Epithelial cell of esophagus (primary cell): ENCODE measurements at places on chromosomes 6 and 20.

DNA sequence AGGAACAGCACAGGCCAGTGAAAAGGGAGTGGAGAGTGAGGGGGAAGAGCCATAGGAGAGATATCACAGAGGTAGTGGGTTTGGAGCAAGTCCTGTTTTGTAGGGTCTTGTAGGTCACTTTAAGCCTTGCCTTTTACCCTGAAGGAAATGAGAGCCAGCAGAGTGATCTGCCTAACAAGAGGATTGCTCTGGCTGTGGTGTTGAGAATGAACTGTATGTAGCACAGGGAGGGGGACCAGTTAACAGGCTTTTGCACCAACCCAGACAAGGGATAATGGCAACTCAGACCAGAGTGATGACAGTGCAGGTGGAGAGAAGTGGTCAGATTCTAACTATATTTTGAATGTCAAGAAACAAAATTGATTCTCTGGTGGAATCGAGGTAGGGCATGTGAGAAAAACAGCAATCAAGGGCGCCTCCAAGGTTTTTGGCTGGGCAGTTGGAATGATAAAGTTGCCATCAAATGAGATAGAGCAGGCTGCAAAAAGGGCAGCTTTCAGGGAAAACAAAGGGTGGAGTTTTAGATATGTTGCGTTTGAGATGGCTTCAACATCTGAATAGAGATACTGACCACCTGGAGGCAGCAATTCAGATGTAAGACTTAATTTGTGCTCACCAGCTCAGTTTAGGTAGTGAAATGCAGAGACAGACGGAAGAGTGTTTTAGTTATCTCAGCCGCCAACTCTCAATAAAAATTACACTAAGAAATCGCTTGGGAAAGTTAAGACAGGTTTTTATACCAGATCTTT, 134.4 kb upstream of the BTBD3 start:
- no peak for DNase-seq

DNA sequence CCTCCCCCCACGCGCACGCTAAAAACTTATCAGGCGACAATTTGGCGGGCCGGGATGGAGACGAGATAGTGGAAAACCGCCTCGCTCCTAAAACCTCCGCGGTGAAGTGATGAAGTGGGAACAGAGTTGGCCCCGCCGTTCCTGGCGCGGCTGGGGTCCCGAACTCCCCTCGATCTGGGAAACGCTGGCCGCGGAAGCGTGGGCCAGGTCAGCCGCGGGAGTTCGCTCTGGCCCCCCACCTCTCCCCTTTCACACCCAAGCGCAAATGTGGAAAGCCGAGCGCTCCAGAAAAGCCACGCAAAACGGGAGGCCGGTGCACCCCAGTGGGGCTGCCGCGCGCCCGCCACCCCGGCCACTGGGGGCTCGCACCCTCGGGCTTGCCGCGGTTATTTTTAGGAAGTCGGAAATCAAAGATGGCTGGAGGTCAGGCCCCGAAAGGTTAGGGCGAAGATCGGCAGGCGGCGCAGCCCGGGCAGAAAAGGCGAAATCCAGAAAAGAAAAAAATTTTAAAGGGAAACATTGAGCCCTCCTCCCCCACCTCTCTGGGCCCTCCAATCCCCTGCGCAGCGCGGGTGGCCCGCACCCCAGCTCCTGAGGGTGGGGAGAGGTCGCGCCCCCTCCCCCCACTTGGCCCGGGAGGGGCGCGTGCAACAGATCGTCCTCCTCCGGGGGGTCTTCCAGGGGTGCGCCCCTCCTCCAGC, 1.0 kb downstream of the SALL4 start:
- DNase-seq = no peak

DNA sequence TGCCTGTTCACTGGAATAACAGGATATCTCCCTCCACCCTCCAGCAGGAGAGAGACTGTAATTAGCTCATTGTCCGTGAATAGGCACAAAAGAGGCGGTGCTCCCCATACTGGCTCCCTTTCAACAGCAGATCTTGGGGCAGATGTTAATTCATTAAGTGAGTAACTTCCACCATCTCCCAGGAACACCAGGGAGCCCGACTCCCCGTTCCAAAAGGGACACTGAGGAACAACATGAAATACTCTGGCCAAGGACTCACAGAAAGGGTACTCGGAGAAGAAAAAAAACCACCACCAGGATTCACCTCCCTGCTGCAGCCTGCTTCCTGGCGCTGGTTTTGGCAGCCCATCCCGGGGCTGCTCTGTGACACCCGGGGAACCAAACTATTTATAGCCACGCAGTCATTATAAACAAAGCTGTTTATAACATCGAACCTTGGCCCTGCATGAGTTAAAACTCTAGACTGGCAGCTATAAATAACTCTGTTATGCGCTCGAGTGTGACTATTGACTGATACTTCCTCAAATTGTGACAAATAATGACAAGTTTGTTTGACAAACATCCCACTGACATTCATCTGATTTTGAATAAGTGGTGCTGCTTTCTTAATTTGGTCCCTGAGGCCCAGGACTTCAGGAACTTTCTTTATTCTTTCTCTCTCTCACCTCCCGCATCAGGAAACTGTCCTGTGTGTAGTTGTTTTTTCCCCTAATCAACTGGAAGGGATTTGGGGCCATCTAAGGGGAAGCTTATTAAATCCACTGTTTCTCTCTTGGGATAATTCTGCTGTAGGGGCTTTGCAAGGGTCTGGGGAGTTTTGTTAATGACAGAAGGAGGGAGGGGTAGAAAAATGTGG, 521.6 kb downstream of the CD83 start:
- DNase-seq = peak; percentile 62

DNA sequence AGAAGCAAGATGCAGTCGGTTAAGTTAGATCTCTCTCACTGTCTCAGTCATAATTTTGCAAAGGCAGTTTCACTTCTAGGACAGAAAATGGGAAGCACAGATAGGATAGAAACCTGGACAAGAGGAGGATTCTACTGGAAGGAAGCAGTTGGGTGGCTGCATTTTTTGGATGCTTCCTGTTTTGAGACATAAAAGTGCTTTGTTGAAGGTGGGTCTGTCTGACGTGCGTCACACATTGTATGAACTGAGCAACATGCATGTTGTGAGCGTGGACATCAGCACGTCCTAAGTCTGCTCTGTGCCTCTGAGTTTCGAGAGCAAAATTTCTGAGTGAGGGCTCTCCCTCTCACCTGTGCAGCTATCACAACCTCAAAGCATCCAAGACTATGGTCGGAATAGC, 68.7 kb upstream of the SNX9 start:
- no peak for DNase-seq

DNA sequence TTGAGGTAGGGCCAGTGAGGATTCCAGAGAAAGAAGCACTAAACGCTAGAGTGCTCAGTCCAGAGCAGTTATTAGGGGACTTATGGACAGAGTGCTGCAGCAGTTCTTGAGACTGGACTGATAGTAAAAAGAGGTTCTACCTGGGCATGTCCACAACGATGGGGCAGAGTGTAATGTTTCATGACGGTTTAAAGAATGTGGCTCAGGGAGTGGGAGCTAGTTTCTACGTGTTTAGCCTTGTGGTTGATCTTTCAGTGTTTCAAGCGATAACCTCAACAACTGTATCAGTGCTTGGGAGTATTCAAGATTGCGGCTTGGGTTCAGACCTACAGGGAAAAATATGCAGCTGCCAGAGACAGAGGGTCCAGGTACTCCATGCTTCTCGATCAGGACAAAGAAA, 67.1 kb downstream of the TULP4 start:
- DNase-seq = peak; percentile 58

GRCh38 chr6:89035252-89036101, 45.1 kb upstream of the PNRC1 start:
- peak; percentile 100 for DNase-seq

DNA sequence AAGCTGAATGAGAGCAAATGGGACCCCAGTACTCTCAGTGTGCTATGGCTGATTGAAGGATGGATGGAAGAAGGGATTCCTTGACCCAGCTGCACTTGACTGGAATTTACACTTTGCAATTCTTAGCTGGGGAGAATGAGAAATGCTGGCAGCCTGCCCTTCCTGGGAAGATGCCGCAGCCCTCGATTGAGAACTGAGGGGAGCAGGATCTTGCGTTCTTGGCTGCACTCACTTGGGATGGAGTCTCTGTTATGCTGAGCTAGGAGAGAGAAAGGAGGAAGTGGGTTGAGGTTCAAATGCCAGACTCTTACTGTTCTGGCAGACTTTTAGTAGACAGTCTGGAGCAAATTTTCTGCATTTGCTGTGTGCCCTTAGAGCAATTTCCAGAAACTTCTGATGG, 221.2 kb downstream of the FNDC1 start:
- DNase-seq = no peak

GRCh38 chr6:30446259-30446658, 43.0 kb upstream of the HLA-E start:
- no peak for DNase-seq

DNA sequence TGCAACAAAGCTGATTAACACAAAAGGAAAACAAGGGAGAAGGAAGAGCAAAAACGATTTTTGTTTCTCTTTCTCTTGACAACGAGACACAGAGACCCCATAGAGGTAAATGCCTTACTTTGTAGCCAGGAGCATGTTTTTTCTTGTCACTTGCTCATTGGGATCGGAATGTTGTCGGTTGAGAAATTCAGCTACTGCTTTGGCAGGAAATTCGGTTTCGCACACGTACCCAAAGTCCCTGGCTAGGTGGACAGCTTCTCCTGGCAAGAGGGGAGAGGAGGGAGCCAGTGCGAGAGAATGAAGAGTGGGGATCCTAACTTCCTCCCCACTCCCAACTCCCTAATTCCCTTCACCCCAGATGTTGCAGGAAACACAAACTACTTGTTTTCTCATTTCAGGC, 14.5 kb downstream of the TFAP2A start:
- peak; percentile 94 for DNase-seq
